Fibroblast of the conjunctiva (primary cell): ENCODE measurements at places on chromosomes 2 and 18.
A peak's percentile ranks its signal among the peaks of the same experiment; 100 is the strongest.

GRCh38 chr2:57396355-57397098 is 650.1 kb upstream of the VRK2 start:
- DNase-seq, result no peak

- DNase-seq, result peak; percentile 8
Observed at GRCh38 chr2:232142049-232142448, 180.5 kb downstream of the DIS3L2 start.

GRCh38 chr2:58122540-58122939 is 75.9 kb downstream of the VRK2 start:
- no peak for DNase-seq

GRCh38 chr2:17426743-17427142 is 91.5 kb downstream of the RAD51AP2 start:
- DNase-seq, result no peak

GRCh38 chr2:134079373-134079772 is 174.5 kb upstream of the MGAT5 start:
- no peak for DNase-seq

- peak; percentile 8 for DNase-seq
Observed at GRCh38 chr2:135916207-135916606, 40.0 kb upstream of the MCM6 start.

DNA sequence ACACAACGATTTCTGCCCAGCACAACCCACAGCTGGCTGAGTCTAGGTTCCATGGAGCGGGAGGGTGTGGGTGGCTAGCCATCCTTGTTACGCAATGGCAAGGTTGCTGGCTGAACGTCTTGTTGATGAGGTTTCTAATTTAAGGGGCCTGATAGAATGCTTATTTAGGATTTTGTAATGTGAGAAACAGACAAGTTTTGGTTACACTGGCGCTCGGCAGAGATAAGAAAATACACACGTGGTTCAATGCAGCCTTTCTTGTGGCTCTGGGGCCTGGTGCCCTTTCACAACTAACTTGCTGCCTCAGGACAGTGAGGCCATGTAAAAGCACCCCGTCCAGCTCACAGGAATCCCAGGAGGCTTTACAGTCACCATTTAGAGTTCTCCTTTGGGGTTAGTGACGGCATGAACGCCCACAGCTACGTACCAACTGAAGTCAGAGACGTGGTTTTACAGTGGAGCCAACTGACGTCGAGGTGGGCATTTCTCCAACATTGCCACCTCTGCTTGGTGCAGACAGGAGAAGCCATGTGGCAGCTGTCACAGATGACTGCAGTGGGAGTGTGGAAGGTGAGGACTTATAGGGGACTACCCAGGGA is 29.7 kb upstream of the PIEZO2 start:
- peak; percentile 29 for DNase-seq

- DNase-seq, result peak; percentile 64
Observed at GRCh38 chr18:10787293-10787901, 261.6 kb downstream of the NAPG start.

GRCh38 chr2:45269149-45269793 is 260.0 kb upstream of the SIX2 start:
- DNase-seq, result no peak

- no peak for DNase-seq
Observed at GRCh38 chr2:85063981-85064599, 69.1 kb upstream of the TCF7L1 start.

DNA sequence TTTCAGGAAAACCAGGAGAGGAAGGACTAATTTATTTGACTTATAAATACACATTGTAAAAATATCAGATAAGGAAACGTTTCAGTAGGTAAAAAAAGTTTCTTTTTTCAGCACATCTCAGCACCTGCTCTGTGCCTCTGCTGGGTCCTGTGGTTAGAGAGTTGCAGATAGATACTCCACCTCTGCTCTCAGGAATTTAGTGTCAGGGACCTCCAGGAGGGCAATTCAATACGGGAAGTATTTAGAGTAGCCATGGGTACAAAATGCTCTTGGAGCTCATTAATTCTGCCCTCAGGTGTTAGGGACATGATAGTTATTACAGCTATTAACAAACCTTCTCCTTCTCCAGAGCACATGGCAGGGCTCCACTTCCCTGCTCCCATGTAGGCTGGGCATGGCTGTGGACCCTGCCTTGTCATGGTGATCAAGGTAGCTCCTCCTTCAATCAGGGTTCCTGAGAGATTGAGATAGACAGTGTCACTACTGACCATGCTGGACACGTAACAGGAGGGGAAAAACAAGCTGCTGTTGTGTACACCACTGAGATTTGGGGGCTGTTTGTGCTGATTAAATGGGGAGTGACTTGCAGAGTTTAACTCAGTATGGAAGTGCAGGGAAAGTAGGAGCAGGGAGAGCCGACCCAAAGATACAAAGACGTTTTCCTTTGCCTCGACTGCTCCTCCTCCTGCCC is 185.6 kb upstream of the COPS8 start:
- no peak for DNase-seq

- no peak for DNase-seq
Observed at GRCh38 chr2:132441051-132441450, 24.4 kb downstream of the GPR39 start.

DNA sequence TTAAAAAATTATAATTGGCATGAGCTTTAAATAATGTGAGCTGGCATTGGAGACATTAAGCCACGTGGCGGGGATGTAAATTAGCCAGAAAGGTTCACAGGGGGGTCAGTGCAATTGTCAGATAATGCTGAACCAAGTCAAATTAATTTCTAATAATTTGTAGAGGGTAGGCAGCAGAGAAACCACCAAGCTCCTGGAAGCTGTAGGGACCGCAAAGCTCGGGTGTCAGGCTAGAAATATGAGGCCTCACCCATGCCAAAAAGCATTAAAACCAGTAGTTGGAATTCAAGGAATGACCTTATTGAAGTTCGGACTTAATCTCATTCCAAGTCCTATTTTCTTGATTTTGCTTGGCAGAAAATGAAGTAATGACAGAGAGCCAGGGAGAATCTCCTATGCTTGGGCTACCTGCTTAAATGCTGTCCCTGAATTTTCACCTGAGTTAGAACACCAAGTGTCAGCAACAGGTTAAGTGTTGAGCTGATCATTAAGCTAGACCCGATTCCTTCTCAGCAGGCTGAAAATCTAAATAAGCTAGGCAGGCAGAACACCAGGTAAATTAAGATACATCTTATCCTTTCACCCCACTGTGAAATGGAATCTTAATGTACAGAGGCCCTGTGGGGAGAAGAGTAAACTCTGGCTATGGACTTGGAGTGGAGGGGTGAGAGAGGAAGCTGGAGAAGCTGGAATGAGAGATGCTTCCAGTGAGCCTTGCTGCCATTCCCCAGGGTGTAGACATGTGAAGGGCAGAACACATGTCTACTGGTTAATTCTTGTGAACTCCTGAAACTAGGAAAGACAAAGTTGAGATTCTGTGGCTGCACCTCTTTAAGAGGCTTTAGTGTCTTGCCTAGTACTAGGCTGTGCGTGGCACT is 520.0 kb downstream of the SLC4A3 start:
- no peak for DNase-seq

- peak; percentile 67 for DNase-seq
Observed at GRCh38 chr2:119248311-119248710, 24.7 kb downstream of the STEAP3 start.

DNA sequence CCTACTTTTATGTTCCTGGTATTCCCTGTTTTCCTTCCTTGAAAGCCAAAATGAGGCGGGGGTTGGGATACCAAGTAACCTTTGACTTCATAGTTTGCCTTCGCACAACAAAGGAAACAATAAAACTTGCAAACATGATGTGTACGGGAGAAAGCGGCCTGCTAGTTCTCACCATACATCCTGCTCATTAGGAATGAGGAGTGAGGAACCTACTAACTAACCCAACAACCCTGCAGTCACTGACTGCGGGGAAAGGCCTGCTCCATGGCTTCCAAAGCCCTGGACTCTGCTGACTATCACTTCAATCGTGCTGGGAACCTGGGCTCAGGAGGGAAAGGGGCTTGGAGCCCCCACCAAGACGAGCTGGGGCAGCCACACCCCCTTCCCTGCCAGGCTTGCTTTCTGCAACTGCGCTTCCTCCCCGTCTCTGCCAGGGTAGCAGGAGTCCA is 24.2 kb downstream of the RPL31 start:
- no peak for DNase-seq

DNA sequence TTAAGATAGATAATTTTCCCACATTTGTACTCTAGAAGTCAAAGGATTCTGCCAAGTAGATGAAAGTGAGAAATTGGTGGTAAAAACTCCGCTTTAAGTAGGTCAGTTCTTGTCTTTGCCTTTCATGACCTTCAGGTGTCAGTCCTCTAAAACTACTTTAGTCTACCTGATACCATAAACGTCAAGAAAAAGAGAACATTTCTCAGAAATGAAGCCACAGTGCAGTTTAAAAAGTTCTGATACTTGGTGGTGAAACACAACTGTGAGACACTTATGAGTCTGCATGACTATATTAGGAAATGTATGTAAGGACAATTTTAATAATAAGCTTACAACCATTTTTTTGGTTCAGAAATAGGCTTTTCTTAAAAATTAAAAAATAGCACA is 583.3 kb downstream of the SATB2 start:
- no peak for DNase-seq

- DNase-seq, result no peak
Observed at GRCh38 chr2:23083966-23084365, 301.0 kb upstream of the KLHL29 start.

GRCh38 chr2:98849113-98849512 is 86.9 kb downstream of the CRACDL start:
- no peak for DNase-seq

- DNase-seq, result no peak
Observed at GRCh38 chr2:170227951-170228350, 50.0 kb downstream of the MYO3B start.

- no peak for DNase-seq
Observed at GRCh38 chr2:9144046-9144445, 62.6 kb upstream of the ASAP2 start.

- DNase-seq, result peak; percentile 8
Observed at GRCh38 chr18:72342933-72343332, 201.2 kb downstream of the CBLN2 start.

- DNase-seq, result no peak
Observed at GRCh38 chr2:220224691-220225543, 597.5 kb downstream of the SLC4A3 start.

DNA sequence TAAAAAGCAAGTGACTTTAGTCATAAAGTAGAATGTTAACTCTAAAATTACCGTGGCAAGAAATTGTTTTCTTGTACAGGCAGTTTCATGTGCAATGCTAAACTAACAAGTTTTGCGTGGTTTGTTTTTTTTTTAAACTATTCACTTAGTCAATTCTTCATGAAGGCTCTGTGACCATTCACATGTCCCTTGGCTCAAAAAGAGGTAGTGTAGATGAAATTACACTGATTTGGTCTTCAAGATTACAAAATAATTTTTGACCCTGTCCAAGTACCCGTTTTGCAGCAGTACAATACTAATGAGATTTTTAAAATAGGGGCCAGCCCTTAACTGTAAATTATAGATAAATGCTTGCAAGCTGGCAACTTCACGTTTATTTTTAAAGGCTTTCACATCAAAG is 1.3 kb downstream of the TMEM131 start:
- DNase-seq, result no peak
